NCI-H2029 treated with DMSO at 0.1 percent for 48 hours (cell line): ENCODE measurements at places on chromosomes 16 and 17.

DNA sequence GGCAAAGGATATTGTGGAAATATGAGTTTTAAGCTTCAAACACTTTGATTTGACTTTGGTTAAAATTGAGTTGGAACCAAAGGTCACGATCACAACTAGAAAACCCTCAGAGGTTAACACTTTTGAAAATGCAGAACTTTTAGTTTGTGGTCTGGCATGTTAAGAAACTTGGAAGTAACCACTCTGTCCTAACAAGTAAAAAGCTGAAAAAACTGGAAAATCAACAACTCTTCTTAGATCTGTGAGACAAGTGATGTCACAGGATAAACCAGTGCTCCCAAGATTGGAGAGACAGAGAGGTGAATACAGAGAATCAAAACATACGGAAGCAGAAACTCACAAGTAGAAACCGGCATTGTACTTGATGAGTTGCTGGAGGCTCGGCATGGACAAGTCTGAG lies 17.4 kb downstream of the MFSD6L start:
- no peak for DNase-seq

GRCh38 chr17:33179151-33179550 lies 113.9 kb downstream of the ASIC2 start:
- DNase-seq = no peak

- no peak for DNase-seq
Measured at GRCh38 chr17:50122945-50123344, 7.0 kb downstream of the SAMD14 start.

GRCh38 chr16:87703835-87704375 lies 61.9 kb downstream of the KLHDC4 start:
- no peak for DNase-seq

- no peak for DNase-seq
Measured at GRCh38 chr17:29172589-29172988, 7.6 kb downstream of the MYO18A start.

DNA sequence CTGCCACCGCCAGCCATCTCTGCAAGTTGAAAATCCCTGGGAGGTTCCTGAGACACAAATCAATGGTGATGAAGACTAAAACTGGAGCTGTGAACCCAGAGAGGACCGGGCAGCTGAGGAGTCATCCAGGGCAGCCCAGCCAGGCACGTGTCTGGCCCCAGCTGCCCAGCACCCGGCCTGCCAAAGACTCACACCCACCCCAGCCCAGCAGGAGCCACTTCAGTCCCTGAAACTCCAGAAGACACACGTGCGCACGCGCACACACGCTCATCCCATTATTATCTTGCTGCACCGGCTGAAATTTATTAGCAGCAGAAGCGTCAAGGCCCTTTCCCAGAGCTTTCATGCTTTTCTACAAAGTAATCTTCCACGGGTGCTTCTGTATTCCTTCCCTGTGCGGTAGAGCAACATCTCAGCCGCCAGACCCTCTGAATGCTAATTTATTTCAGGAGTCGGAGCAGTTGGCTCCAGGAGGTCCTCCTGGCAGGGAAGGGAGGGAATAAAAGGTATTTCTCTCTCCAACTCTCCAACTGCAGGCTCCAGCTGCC lies 59.8 kb upstream of the RBFOX3 start:
- no peak for DNase-seq

DNA sequence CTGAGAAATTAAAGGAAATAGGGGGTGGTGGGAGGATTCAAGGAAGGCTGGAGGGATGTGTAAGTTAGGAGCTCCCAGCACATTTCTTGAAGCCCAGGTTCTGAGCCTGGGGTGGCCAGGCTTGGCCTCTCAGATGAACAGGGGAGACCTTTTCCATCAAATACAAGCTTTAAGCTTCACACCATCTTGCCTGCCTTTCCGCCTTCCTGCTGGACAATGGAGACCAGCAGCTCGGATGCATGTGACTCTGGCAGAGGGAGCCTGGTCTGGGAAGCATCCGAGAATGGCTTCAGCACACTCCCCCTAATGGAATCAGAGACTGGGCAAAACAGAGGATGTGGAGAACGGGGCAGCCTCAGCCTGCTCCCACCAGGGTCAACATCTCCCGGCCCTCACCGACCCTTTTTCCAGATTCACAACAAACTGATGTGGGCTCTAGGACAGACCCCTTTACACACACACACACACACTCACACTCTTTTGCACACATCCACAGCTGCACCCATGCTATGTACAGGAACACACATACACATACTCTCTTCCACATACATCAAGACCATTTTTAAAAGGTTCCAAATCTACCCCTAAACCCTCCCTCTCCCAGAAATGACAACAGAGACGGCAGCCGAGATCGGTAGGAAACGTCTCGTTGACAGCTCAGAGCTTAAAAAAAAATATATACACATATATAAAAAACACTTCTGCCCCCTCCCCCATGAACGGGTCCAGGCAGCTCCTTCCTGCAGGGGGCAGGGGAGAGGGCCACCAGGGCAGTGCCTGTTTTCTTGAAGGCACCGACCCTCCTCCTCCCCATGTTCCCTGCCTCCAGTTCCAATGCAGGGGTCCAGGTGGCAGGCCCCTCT lies 6.5 kb upstream of the ATXN7L3 start:
- DNase-seq = no peak

DNA sequence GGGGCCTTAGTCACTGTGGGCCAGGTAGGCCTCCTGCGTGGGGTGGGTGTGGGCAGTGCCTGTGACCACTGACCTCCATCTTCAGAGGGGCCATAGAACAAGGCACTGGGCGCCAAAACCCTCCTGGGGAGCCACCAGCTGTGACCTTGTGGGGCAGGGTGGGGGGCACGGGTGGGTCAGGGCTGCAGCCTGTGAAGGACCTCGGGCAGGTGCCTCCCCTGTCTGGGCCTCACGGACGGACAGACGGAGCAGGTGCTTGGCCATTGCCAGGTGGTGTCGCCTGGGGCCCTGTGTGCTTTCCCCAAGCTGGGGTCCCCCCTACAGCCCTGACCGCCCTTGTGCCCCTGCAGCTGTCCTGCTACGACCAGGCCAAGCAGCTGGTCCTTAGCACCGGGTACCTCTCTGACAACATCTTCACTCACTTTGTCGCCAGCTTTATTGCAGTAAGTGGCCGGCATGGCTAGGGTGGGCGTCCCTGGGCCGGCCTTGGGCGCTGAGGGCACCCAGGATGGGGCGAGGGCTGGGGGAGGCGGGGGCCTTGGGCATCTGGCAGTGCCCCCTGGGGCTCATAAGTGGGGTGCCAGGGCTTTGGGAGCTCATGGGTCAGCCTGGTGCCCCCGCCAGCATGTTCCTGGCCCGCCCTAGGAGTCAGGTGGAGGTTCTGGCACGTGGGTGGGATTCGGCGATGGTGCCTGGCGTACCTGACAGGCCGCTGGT lies 5.1 kb downstream of the SLC25A10 start:
- no peak for DNase-seq

GRCh38 chr17:76178124-76178523 lies 37.1 kb upstream of the FOXJ1 start:
- no peak for DNase-seq

DNA sequence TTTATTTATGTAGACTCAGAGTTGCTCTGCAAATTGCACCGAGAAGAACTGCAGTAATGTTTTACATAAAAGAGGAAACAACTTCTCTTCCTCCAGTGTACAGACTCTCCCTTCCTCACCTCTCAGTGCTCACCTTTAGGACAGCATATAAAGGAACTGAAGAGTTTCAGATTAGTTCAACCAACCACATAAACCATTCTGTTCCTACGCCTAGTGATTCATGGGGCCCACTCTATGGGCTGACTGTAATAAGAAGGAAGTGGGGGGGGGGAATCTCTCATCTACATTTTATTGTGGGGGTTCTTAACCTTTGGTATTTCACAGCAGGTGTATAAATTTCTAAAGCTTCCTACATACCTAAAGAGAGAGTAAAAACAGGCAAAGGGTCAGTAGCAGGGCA lies 18.3 kb downstream of the ZSWIM7 start:
- no peak for DNase-seq

- no peak for DNase-seq
Measured at GRCh38 chr16:75372236-75372856, 61.0 kb downstream of the CFDP1 start.

GRCh38 chr17:6926667-6927066 lies 69.2 kb upstream of the ALOX12 start:
- DNase-seq = no peak

GRCh38 chr16:50593410-50594150 lies 45.4 kb downstream of the NKD1 start:
- no peak for DNase-seq

GRCh38 chr17:8939496-8940334 lies 25.8 kb downstream of the PIK3R5 start:
- DNase-seq = no peak

- DNase-seq = no peak
Measured at GRCh38 chr16:50389900-50390299, 21.1 kb upstream of the BRD7 start.

GRCh38 chr17:76056882-76057281 lies 15.4 kb downstream of the SRP68 start:
- DNase-seq = no peak

- DNase-seq = peak; percentile 74
Measured at GRCh38 chr16:57818377-57819064, 16.2 kb upstream of the KIFC3 start.

DNA sequence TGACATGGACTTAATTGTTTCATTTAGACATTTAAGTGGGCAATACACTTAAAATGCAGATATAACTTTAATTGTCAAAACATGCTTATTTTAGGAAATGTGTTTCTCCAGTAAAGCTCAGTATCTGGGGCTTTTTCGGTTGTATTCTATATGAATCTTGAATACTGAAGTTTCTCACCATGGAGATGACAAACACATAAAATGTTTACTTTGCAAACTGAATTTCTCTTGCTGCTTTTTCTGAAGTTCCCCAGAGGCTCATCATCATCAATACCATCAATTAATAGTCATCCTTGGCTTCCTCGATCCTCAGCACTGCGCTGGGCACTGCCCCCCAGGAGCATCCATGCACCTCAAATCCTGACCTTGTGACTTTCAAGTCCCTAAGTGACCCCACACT lies 227.3 kb downstream of the WWOX start:
- DNase-seq = no peak

DNA sequence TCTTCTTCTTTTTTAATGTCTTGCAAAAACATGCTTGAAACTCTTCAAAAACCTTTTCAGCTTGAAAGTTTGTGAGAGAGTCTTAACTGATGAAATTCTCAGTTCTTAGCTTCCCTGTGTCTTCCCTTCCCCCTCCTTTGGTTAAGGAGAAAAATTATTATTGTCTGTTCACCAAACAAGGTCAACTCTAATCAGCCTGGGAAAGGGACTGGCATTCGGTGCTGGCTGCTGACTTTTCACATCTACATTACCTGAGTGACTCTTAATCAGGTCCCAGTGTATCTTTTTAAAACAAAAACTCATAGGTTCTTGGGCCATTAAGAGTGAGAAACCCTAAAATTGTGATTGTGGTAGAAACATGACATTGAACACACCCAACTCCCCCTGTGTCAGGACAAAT lies 39.1 kb upstream of the AXIN2 start:
- no peak for DNase-seq

DNA sequence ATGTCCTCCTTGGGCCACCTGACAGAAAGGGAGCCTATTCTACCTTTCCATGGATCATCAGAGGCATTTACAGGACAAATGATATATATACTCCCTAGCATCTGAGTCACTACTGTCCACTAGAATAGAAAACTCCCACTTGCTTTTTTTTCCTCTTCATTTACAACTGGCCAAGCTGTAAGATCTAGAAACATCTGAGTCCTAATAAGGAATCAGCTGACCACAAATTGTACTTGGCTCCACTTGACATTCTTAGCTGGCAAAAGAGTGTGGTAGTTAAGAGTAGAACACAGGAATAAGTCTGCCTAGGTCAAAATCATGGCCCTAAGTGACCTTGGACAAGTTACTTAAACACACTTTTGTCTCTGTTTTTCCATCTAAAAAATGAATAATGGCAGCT lies 5.2 kb downstream of the RUSF1 start:
- no peak for DNase-seq

DNA sequence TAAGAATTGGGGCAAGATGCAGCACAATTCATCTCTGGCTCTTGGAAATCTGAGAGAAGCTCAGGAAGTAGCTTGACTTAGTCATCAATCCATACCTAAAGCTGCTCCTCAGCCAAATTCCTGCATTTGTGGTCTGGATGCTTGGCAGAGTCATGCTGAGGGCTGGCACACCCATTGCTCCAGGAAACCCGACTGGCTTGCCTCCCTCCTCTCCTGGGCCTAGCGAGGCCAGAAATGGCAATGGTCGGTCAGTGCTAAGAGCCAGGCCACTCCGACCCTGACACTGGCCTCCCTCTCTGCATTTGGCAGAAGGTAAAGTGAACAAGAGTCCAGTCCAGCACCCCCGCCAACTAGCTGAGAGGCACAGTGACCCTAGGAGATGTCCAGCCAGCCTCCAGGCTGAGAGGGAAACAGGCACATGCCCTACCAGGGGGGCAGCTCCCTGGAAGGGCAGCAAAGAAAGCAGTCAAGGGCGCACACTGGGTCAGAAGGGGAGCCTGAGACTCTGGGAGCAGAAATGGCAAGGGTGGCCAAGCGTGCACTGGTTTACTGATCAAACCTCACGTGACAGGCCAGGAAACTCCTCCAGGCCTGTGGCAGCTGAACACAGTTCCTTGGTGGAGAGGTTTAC lies 10.0 kb downstream of the POLDIP2 start:
- DNase-seq = no peak

DNA sequence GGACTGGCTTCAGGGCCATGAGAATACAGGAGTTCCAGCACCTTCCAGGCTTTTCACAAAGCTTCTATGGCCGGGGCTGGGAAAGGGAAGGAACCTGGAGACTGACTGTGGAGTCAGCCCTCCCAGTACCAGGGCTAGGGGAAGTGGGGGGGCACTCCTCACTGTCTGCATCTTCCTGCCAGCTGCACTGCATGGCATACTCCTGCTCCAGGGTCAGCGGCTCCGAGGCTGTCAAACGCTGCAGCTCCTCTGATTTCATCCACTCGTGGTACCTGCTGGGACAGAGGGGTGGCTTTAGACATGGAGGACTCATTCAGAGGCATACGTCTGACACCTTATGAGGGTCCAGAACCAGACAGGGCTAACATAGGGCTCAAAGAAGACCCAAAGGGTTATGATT lies 2.7 kb downstream of the NAT9 start:
- no peak for DNase-seq

DNA sequence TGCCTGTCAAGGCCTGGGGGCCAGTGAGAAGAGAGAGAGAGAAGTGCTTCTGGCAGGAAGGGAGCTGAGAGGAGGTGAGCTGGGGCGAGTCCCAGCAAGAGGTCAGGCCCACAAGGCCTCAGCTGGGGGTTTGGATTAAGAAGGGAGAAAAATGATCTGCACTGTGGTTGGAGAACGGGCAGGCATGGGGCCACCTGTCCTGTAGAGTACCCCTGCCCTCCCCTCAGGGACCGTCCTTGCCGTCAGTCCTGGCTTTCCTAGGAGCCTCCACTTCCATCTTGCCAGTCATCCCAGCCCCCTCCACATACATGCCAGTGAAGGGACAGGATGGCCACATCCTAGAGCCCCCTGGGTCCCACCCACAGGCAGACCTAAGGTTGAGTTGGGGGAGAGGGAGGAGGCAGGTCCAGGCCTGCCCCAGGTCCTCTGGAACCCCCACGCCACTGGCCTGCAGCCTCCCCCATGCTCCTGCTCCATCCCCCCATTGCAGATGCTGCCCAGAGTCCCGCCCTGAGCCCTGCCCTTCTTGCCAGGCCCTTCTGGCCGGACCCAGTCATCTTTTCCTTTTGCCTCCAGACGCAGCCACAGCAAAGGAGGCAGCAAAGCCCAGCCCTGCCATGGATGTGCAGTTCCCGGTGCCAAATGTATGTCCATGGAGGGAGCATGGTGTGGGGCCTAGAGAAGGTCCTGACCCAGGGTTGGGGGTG lies 18.9 kb downstream of the KATNB1 start:
- DNase-seq = no peak

GRCh38 chr17:68705714-68706076 lies 104.5 kb upstream of the FAM20A start:
- no peak for DNase-seq

GRCh38 chr17:78883089-78883532 lies 19.9 kb downstream of the CEP295NL start:
- DNase-seq = no peak
